ENCODE measurements at places on chromosomes 6 and 20.

- peak; percentile 63 for DNase-seq
Measured at GRCh38 chr20:54197621-54198604, 10.0 kb upstream of the PFDN4 start.

DNA sequence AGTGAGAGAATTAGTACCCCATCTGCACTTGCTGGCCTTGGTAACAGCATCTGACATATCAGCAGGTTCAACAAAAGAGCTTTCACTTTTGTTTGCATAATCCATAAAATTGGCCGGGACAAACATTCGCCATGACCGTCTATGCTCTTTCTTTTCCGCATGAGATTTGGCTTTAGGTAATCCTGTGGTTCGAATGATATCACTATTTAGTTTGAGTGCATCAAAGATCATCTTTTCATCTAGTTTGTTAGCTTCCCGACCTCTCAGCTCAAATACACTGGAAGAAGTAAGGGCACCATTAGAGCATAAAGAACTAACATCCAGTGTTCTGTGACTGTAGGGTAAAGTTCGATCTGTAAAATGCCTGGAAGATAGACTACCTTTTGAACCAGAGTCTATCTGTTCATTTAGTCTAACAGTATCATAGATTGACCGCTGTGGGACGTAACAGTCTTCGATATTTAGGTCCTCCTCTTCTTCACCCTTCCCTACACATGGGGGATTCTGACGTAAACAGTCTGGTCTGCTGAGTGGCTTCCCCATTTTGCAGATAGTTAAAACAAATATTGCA is 101.6 kb downstream of the DST start:
- DNase-seq: peak; percentile 46

DNA sequence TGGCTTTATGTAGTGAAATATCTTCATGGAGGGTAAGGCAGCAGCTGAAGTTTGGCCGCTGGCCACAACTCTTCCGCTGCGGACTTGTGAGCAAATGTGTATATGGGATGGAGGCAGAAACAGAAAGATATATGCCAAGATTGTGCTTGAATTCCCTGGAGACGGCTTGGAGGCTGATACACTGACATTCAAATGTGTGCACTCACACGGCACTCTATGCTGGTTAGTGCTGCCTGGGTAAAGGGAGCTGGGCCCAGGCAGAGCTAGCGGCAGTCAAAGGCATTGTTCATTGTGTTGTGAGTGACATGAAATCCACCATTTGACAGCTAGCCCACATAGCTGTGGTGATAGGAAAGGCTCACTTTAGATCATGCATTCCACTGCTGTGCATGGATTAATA is 202.7 kb downstream of the CLIC5 start:
- DNase-seq: no peak

DNA sequence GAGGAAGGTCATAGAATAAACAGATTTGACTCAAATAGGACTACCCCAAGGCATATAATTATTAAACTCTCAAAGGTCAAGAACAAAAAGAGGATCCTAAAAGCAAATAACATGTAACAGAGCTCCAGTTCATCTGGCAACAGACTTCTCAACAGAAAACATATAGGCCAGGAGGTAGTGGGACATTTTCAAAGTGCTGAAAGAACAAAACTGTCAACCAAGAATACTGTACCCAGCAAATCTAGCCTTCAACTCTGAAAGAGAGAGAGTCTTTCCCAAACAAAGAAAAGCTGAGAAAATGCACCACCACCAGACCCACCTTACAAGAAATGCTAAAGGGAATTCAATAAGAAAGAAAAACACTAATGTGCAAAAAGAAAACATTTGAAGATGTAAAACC is 11.9 kb downstream of the NQO2 start:
- no peak for DNase-seq

DNA sequence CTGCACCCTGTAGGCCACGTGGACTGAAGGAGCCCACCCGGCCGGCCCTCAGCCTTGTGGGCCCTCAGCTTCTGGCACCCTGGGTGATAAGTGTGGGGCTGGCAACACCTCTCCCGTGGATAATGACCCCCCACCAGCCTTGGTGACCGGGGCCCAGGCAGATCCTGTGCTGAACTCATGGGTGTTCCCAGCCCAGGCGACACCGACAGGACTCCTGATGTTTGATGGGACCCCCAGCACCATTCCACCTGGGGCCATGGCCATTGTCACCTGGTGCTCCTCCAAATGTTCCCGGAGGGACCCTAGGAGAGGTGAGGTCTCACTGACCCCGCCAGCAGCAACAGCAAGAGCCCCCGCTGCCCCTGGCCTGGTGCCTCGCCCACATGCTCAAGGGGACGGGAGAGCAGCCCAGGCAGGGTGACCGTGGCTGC is 19.4 kb upstream of the FRMD1 start:
- no peak for DNase-seq

- DNase-seq: no peak
Measured at GRCh38 chr6:87714093-87714842, 12.2 kb upstream of the AKIRIN2 start.

DNA sequence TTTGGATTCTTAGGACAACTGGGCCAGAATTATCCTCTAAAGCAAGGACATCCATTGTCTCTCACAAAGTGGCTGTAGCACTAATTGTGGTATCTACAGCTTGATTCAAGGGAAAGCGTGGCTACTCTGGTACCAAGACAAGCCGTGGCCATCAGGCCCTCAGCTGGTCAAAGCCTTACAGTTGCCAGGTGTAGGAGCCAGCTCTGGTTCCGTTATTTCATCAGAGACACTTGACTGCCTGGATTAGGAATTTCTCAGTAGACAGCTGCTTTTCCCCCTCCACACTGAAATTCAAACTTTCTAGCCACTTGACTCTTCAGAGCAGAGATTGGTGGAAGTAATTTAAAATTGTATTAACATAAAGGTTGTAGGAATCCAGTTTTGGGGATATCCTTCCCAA is 104.2 kb downstream of the ANKS1A start:
- DNase-seq: no peak

GRCh38 chr6:85923013-85923430 is 280.3 kb upstream of the SYNCRIP start:
- peak; percentile 40 for DNase-seq

DNA sequence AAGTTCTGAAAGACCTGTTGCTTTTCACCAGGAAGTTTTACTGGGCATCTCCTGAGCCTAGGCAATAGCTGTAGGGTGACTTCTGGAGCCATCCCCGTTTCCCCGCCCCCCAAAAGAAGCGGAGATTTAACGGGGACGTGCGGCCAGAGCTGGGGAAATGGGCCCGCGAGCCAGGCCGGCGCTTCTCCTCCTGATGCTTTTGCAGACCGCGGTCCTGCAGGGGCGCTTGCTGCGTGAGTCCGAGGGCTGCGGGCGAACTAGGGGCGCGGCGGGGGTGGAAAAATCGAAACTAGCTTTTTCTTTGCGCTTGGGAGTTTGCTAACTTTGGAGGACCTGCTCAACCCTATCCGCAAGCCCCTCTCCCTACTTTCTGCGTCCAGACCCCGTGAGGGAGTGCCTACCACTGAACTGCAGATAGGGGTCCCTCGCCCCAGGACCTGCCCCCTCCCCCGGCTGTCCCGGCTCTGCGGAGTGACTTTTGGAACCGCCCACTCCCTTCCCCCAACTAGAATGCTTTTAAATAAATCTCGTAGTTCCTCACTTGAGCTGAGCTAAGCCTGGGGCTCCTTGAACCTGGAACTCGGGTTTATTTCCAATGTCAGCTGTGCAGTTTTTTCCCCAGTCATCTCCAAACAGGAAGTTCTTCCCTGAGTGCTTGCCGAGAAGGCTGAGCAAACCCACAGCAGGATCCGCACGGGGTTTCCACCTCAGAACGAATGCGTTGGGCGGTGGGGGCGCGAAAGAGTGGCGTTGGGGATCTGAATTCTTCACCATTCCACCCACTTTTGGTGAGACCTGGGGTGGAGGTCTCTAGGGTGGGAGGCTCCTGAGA is at the start of gene HFE:
TSS of gene HFE (plus strand) at position 146 of the 832 bp plus-strand sequence. CDS start at position 158, 12 bp downstream.
- DNase-seq: peak; percentile 29

DNA sequence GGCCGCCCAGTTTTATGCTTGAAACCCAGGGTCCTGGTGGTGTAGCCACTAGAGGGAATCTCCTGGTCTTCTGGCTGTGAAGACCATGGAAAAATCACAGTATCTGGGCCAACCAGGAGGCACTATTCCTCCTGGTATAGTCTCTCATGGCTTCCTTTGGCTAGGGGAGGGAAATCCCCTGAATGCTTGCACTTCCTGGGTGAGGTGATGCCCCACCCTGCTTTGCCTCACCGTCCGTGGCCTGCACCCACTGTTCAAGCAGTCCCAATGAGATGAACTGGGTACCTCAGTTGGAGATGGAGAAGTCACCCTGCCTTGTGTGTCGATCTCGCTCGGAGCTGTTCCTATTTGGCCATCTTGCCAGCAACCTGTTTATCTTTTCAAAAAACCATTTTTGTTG is 10.1 kb upstream of the ZNF337 start:
- no peak for DNase-seq

- DNase-seq: no peak
Measured at GRCh38 chr6:129115471-129115870, 232.5 kb downstream of the LAMA2 start.

DNA sequence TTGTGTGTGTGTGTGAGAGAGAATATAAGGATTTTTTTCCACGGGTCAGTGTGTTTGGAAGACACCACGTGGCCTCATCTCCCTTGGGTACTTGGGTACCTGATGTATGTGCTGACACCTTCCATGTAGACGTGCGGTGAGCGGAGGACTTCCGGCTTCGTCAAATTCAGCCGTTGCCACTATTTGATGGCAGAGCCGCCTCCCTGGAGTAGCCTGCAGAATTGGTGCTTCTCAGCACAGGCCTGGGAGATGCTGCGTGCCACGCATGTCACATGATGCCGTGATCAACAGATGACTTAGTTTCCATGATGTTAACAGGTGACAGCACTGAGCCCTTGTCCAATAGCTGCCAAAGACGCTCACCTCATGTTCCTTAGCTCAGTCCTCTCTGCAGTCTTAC is 69.4 kb downstream of the CDH4 start:
- DNase-seq: no peak

GRCh38 chr20:33262658-33263065 is 20.4 kb upstream of the BPIFB1 start:
- DNase-seq: peak; percentile 45

Measured in hematopoietic multipotent progenitor cell treated with erythropoietin and hydrocortisone succinate and interleukin-3 and kit ligand, for 8 days (in vitro differentiated cells).